ENCODE measurements at places on chromosomes 2 and 18. TPM values are rescaled to one million over a fixed set of nuclear protein-coding genes. Genes with fewer than 3 reads are reported as not detected.

NEU2 gene
- total RNA-seq: not detected

VWC2L gene
- 4.1 TPM for total RNA-seq

APLF gene
- 11.8 TPM for total RNA-seq

PID1 gene
- 36.7 TPM for total RNA-seq

FEV gene
- not detected for total RNA-seq

DNA sequence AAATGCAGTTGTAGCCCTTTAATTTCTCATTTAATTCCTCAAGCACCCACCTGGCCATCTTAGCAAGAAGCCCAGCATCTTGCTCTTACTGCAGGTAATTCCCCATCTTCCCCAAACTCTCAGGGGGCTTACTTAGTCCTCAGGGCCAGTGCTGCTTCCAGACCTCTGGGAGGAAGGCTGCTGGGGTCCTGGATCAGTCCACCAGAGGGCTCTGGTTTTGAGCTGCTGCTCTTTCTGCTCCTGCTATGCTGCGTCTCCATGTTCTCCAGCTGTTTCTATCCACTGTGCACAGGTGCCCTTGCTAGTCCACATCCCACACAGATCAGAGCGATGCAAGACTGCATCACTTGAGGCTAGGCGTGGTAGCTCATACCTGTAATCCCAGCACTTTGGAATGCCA, 34.5 kb upstream of the TMEM87B start:
- no peak for DNase-seq

DNA sequence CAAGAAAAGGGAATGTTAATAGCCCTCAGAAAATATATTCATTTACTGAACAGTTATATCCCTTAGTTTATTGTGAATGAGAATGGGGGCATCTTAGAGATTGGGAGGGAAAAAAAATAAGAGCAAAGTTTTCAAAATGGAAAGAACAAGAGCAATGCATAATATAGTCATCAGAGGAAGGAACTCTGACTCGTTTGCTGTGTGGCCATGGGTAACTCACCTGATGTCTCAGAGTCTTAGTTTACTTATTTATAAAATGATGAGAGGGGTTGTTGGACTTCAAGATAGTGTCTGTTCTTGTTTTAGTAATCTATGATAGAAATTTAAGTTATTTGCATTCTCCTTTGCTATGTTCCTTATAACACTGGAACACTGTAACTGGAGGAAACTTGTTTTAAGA, 70.7 kb downstream of the EML4 start:
- DNase-seq: no peak

Measured in frontal cortex (tissue), 4 donors.